ENCODE measurements at places on chromosomes 3 and 15. TPM values are rescaled to one million over a fixed set of nuclear protein-coding genes. Genes with fewer than 3 reads are reported as not detected.

ADIPOQ gene
- not detected for total RNA-seq

TMCO5A gene
- total RNA-seq, result not detected

TGM4 gene
- not detected for total RNA-seq

TRPM1 gene
- not detected for total RNA-seq

EXD1 gene
- total RNA-seq, result not detected

FANCD2OS gene
- not detected for total RNA-seq

SLC22A14 gene
- not detected for total RNA-seq

BOC gene
- total RNA-seq, result not detected

HTD2 gene
- total RNA-seq, result 12.3 TPM

CELF6 gene
- total RNA-seq, result 0.42 TPM

MORC1 gene
- total RNA-seq, result not detected

MUC20 gene
- 1.0 TPM for total RNA-seq

MUSTN1 gene
- total RNA-seq, result 0.61 TPM

GOLGA8J gene
- not detected for total RNA-seq

EPHB1 gene
- total RNA-seq, result not detected

CAPN3 gene
- total RNA-seq, result 3.2 TPM

FOXB1 gene
- 0.63 TPM for total RNA-seq

FRMD4B gene
- total RNA-seq, result 41.4 TPM

SPINT1 gene
- 10.1 TPM for total RNA-seq

GOLGA8G gene
- not detected for total RNA-seq

TEX264 gene
- 46.4 TPM for total RNA-seq

PIGZ gene
- total RNA-seq, result 0.57 TPM

SPINK8 gene
- not detected for total RNA-seq

C3orf49 gene
- total RNA-seq, result not detected
